Activated T-cell treated with anti-CD3 and anti-CD28 coated beads for 24 hours (primary cell): ENCODE measurements at places on chromosomes 5 and 9.

DNA sequence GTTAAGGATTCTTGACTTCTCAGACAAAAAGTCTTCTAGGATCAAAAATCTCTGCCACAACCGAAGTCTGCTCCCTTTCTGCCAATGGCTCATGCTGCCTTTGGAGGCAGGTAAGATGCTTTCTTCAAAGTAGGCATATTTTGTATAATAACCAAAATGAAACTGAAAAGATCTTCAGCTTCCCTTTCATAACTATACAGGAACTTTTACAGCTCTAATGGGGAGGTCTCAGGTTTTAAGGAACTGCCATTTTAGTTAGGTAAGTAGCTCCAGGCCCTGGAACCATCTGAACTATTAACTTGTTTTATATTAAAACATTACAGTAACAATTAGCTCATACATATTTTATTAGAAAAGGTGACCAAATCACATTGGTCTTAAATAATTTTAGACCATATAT is 110.9 kb upstream of the FREM1 start:
- DNase-seq = no peak

- no peak for DNase-seq
These were observed 36.8 kb downstream of the HAPLN1 start for GRCh38 chr5:83683836-83684235.

DNA sequence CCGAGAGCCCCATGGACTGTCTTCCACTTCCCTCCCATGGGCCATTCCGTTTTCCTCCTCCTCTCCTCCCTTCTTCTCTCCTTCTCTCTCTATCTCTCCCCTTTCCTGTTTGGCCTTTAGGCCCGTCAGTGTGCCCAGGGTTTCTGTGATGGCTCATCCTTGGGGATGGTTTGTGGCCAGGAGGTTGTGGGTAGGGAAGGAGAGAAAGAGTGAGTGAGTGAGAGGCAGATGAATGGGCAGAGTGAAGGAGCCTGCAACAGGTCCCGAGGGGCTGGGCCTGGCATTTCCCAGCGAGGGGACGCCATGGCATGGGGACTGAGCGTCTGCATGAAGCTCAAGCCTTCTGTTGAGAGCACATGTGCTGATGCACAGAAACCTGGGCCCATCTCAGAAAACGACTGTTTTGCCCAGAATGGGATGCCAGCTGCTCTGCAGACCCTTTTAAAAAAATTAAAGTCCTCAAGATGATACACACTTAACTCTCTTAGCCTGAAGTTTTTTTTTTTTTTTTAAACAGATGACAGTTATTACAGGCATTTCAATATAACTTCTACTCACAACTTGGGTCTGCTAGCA is 69.1 kb downstream of the PRRT1B start:
- no peak for DNase-seq

DNA sequence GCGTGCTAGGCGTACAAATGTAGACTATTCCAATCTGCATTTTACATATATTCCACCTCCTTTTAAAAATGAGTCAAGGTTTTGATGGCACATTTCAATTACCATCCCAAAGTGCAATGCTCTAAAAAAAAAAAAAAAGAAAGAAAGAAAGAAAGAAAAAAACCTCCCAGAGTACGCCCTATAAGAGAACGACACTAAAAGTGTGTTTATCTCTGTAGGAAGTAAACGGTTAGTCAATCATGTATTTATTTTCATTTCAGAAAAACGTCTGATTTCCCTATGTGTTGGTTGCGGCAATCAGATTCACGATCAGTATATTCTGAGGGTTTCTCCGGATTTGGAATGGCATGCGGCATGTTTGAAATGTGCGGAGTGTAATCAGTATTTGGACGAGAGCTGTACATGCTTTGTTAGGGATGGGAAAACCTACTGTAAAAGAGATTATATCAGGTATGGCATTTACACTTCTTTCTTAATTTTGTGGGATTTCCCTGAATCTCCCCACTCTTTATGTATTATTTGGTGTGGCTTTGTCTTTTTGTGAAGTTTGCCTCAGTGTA is 1.1 kb downstream of the ISL1 start:
- no peak for DNase-seq

GRCh38 chr5:143359869-143360268 is 43.6 kb downstream of the NR3C1 start:
- no peak for DNase-seq

DNA sequence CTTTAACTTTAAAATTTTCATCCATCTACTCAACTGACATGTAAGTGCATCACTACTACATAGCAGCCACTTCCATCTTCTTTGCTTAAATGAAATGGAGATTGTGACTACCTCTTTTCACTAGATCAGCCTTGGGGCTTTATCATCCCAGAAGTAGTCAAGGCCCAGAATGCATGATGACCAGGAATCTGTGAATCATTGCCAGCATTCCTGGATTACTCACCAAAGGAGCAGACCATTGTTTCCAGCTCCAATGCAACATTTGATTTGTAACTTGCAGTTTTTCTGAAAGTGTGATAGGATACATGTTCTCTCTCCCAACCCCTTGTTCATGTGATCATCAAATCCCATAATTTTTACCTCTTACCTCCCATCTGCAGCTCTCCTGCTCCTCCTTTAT is 65.1 kb downstream of the PLPPR1 start:
- no peak for DNase-seq

DNA sequence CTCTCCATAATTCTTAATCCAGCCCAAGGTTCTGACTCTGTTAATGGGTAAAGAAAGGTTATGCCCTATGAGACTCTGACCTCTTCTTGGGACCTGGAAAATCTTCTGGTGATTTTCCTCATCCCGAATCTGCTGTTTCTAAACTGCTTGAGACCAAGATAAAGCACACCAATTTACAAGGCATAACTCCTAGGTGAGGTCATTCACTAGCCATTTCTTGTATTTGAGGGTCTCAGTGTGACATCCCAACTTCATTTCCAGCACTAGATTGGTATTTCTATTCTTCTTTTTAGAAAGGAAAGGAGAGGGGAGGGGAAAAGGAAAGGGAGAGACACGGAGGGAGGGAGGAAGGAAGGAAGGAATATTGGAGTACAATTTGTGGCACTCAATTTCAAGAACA is 51.6 kb downstream of the SLC1A1 start:
- DNase-seq = no peak
